ENCODE measurements at places on chromosomes 12 and 14.

- no peak for DNase-seq
These were observed 182.5 kb downstream of the VRK1 start for GRCh38 chr14:96979611-96980074.

DNA sequence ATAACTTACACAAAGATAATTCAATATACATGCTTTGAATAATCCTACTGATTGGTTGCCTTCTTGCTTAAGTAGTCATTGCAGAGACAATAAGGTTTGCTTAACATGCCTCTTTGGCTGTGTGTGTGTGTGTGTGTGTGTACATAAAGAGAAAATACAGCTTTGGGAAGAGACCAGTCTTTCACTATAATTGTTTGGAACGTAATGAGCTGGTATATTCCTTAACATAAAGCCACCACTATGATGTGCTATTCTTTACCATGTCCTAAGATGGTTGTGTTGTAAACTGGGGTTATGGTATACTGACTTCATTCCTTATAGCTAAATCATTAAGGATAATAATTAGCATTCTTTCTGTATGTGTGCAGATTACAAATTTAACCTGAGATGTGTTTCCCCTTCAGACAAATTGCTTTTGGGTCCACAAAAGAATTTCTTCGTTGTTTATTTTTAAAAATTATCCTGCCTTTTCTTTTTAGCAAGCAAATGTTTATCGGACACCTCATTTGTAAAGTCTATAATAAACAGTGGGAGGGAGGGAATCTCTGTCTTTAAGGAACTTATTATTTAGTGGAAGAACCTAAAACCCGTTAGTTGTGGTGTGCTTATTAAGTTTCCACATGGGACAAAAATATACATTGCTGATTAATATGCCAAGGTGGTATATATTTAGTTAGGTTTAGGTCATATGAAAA is 74.4 kb downstream of the TMX1 start:
- DNase-seq = no peak

DNA sequence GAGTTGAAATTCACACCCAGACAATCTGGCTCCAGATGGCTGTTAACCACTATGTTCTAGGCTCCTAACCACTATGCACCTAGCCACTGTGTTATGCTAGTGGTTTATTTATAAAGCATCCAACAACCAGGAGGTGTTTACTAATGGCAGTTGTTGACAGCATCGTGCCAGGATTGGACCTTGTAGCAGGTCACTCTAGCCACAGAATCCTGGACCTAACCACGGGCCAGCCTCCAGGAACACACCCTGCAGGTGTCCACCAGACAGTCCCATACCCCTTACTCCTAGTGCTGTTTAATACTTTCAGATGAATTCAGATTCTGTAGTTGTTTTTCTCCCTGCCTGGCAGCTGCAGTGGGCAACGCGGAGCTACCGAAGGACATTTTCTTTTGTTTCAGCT is 109.4 kb upstream of the MYL2 start:
- no peak for DNase-seq

DNA sequence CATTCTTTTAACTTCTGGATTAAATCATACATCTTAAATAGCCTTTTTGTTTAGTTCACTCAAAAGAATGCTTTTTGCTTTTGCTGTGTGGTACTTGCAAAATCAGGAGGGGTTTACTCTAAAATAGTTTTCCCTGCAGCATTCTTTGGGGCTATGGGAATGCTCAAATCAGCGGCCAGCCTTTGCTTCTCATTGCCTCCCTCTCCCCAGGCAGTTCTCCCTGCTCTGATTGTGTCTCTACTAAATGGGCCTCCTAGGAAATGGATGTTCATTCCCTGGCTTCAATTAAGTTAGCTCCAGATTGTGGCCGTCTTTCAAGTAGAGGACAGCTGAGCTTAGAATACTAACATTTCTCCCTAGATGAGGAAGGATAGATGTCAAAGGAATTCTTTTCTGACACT is 4.4 kb downstream of the TULP3 start:
- no peak for DNase-seq

- DNase-seq = no peak
These were observed 363.8 kb downstream of the NAV3 start for GRCh38 chr12:78194448-78194847.

DNA sequence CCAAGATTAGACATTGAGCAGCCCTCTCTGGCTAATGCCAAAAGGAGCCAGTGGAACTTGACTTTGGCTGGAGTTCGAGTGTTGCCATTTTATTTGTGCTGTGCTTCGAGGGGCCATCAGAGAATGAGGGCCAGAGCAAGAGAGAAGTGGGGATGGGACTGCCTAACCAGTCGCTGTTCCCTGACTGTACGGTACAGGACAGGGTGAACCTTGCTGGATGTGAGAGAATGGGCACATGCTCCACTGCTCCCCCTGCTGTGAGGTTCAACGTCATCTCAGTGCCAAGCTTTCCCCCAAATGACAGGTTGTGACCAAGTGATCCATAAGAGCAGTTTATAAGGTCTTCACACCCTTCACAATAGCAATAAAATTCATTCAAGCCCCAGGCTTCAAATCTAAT is 55.1 kb upstream of the BCL11B start:
- DNase-seq = no peak

- DNase-seq = no peak
These were observed 207.0 kb downstream of the NAV3 start for GRCh38 chr12:78037707-78038106.

- no peak for DNase-seq
These were observed 201.5 kb downstream of the FOXN3 start for GRCh38 chr14:89215531-89215930.

GRCh38 chr12:22658214-22658613 is 33.2 kb downstream of the ETNK1 start:
- DNase-seq = no peak

DNA sequence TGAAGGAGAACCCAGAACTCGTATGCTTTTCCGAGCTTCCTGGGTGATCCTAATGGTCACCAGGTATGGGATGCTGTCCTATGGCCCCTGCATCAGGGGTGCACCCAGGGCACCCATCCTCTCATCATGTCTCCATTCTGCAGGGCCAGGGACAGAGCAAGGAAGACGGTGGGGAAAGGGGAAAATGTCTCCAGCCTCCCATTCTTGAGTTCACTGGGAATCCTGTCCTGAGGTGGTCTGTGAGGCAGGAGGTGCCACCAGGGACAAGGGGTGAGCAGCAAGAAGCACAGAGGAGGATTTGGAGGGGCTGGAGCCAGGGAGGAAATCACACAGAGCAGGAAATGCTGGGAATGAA is 14.9 kb upstream of the SLC6A12 start:
- no peak for DNase-seq

Data from stimulated activated CD8-positive, alpha-beta memory T cell treated with anti-CD3 and anti-CD28 coated beads, Interleukin-7, amount 100 ng/mL, for 1 hour (primary cell).